ENCODE measurements at places on chromosomes 5 and 9. TPM values are rescaled to one million over a fixed set of nuclear protein-coding genes. Genes with fewer than 3 reads are reported as not detected.

DNA sequence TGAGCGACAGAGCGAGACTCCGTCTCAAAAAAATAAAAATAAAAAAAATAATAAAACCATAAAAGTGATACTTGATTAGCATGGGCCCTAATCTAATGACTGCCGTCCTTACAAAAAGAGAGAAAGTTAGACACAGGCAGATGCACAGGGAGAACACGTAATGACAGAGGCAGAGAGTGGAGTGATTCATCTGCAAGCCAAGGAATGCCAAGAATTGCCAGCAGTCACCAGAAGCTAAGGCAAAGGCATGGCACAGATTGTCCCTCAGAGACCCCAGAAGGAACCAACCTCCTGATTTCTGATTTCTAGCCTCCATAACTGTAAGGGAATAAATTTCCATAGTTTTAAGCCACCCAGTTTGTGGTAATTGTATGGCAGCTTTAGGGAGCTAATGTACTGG is 79.6 kb upstream of the FREM1 start:
- DNase-seq, result no peak

Gene UCK1
- total RNA-seq, result 17.9 TPM

- no peak for DNase-seq
Measured at GRCh38 chr9:97935276-97935675, 2.7 kb downstream of the HEMGN start.

Gene PDCD1LG2
- total RNA-seq, result 33.3 TPM

DNA sequence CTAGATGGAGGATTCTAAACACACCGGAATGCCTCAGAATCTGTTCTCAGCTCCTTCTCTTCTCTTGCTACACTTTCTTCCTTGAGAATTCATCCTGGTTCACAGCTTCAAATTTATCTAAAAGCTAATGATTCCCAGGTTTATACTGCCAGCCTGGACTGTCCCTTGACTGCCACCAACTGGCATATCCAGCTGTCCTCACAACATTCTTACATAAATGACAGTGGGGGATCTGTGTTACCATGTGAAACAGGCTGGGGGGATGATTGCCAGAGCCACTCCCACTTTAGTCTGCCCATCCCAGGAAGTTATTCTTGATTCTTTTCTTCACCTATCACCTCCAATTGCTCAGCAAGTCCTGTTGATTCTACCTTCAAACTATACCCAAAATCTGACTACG is 27.2 kb upstream of the ZFR start:
- no peak for DNase-seq

Measured in IMR-90 (cell line).